CD14-positive monocyte (primary cell): ENCODE measurements at places on chromosomes 11 and 22.

DNA sequence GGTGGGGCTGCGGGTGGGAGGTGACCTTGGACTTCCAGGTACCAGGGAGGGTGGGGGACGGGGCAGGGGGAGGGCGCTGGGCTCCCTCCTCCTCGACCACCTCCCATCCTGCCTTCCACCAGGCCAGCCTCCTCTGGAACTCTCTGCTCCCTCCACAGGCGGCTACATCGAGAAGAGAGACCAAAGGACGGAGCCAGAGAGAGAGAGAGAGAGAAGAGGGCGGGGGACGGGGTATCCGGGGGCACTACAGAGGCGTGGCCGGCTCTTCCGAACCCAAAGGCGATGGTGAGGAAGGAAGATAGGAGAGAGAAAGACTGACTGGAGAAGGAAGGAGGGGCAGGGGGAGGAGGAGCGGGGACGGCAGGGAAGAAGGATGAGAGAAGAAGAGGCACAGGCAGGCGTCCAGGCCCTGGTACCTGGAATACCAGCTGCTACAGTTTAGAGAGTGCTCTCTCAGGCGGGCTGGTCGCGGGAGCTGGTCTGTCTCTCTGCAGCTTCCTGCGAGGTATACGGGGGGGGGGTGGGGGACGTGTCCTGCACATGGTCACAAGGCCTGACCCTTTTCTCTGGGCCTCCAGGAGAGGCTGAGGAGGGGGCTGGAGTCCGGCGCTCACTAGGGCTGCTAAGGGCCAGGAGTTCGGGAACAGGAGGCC, 38.0 kb downstream of the IGSF9B start:
- DNase-seq = no peak

- DNase-seq = peak; percentile 20
Measured at GRCh38 chr22:44191036-44191454, 10.3 kb downstream of the PARVG start.

GRCh38 chr11:35085531-35086165, 53.3 kb upstream of the CD44 start:
- DNase-seq = no peak

DNA sequence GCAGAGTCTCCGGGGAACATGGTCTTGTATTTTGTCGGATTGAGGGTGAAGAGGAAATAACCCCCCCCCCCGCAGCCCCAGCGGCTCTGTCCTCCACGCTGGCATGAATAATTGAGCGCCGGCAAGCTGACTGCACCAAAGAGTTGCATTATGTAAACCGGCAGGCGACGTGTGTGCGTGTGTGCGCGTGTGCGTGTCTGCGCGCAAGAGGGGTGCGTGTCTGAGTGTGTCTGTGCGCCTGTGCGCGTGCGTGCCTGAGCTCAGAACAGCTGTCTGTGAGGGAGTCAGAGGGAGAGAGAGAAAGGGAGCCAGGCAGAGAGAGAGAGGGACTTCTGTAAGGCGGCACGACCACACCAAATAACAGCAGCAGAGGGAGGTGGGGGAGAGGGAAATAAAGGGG, 94.4 kb downstream of the SCN3B start:
- peak; percentile 84 for DNase-seq

DNA sequence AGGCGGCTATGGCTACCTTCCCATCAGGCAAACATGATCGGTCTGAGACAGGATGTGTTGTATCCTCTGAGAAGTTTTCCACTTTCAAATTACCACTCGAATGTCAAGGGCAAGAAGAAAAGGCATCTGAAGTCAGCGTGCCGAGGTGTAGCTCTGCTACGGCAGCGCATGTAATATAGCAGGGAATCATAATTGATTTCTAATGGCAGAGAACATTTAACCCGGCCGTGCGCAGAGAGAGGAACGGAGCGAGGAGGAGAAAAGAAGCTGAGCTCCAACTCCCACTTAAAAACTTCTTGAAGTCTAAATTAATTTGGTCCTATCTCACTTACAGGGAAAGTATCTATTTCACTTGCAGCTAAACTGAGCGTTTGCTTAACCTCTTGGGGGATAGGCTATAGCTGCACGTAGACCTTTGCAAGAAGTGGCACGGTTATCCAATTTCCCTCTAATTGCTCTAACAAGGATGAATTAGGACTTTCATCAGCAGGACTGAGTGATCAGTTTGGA, 137.3 kb upstream of the KIRREL3 start:
- no peak for DNase-seq

- DNase-seq = peak; percentile 71
Measured at GRCh38 chr11:126391970-126392632, 36.6 kb downstream of the ST3GAL4 start.

DNA sequence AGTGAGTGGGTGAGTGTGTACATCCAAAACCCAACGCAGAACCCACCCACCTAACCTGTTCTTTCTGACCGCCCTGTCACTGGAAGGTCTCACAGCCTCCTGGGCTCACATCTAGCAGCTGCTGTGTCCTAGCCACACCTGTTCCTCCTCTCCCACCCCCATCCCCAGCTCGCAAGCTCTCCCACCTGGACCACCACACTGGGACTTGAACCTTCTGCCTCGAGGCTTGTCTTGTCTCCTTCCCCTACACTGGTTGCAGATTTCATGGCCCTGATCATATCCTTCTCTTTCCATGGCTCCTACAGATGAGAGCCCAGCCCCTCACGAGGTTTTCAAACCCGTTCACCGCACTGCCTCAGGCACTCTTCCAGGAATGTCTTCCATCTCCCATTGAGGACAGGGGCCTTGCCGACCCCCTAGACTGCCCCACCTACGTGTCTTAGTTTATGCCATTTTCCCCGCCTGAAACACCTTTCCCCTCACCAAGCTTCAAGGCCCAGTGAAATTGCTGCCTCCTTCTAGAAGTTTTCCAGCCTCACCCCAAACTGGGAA, 6.7 kb downstream of the IFITM10 start:
- DNase-seq = no peak

- DNase-seq = no peak
Measured at GRCh38 chr11:19598456-19598855, 114.2 kb upstream of the NAV2 start.

DNA sequence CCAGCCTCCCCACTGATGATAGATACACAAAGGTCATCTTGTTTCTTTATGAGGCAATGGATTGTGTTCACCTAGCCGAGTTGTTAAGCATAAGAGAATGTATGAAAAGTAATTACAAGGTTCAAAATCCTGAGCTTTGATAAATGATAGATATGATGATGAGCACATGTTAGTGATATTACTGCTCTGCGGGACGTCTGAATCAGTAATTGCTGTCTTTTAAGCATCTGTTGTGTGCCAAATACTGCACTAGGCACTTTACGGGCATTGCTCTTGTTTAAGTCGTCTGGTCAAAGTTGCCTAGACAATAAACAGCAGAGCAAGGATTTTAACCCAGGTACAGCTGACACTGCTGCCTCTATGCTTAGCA, 559 bp upstream of the RNF141 start:
- no peak for DNase-seq
